Non-pigmented ciliary epithelial cell (primary cell): ENCODE measurements at places on chromosomes 1 and 21.

- no peak for DNase-seq
Measured at GRCh38 chr1:175419684-175420517, 227.3 kb upstream of the KIAA0040 start.

DNA sequence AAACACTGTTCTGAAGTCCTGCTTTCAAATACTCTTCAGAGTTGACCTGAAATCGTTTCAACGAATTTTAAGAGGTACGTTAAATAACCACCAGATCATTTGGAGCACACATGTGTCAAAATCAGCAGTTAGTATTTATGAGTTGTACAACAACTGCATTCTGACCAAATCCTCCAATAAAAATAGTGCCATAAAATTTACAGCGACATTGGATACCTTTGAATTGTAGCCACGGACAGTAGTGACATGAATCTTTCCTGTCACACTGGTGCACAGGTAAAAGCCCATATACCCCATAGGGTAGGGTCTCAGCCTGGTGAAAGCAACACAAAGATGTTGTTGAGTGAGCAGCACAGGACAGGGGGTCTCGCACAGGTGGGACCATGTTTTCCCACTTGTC is 121.5 kb downstream of the CLIC6 start:
- DNase-seq, result no peak

- DNase-seq, result no peak
Measured at GRCh38 chr1:150551784-150552127, 2.5 kb downstream of the ADAMTSL4 start.

- no peak for DNase-seq
Measured at GRCh38 chr21:34907461-34908418, 141.4 kb downstream of the RUNX1 start.

- no peak for DNase-seq
Measured at GRCh38 chr1:25217015-25217414, 15.3 kb downstream of the SYF2 start.

GRCh38 chr1:87093286-87093685 is 178.9 kb downstream of the HS2ST1 start:
- no peak for DNase-seq

- no peak for DNase-seq
Measured at GRCh38 chr1:225888898-225889601, at the start of gene LEFTY1. TSS of gene LEFTY1 (minus strand) at chr1:225889146. CDS start at chr1:225889066, 80 bp downstream.

DNA sequence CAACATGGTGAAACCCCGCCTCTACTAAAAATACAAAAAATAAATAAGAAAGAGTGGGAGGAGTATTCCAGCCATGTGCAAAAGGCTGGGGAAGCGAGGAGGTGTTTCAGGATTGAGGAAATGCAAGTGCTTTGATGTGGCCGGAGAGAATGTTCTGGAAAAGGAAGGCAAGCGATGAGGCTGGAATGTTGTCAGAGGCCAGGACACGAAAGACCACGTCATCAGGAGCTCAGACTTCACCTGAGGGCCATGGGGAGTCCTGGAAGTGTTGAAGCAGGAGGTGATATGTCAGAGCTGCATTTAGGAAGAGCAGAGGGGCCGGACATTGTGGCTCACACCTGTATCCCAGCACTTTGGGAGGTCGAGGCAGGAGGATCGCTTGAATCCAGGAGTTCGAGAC is 10.9 kb upstream of the THEMIS2 start:
- DNase-seq, result no peak

- no peak for DNase-seq
Measured at GRCh38 chr1:31764312-31765040, at the start of gene ADGRB2. TSS of gene ADGRB2 (minus strand) at chr1:31764340. CDS start at chr1:31757221, 7,119 bp downstream.

DNA sequence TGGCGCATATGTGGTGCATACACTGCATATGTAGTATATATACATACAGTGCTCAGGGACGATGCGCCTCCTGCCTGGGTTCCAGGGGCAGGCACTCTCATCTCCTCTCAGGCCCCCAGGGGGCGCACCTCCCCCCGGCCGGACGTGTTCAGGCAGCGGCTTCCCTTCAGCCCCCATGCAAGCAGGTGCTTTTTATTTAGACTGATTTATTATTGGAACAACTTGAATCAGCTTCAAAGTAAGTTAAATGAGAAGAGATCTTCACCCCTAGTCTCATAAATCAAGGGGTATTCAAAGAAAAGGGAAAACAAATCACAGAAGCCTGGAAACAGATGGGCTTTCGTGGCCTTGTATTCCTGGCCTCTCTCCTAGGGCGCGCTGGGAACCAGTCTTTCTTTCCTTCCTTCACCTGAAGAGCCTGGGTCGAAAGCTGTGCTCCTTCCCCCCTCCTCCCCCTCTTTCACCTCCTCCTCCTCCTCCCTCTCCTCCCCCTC is 64.6 kb downstream of the UBIAD1 start:
- no peak for DNase-seq

DNA sequence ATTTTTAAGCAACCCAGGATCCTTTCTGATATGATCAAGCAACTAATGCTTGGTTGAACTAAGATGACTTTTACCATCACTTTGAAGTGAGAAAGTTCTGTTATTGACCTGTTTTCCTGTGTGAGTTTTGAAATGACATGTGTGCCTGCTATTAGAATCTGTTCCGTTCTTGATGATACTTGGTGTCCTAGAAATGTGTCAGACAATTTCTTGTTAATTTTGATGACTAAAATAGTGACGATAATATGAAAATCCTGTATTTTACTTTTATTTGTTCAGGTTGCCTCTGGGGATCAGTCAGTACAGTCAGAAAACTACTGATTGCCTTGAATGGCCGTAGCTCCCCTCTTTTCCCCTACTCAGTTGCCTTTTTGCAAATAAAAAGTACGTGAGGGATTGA is 228.0 kb downstream of the RYR2 start:
- no peak for DNase-seq

DNA sequence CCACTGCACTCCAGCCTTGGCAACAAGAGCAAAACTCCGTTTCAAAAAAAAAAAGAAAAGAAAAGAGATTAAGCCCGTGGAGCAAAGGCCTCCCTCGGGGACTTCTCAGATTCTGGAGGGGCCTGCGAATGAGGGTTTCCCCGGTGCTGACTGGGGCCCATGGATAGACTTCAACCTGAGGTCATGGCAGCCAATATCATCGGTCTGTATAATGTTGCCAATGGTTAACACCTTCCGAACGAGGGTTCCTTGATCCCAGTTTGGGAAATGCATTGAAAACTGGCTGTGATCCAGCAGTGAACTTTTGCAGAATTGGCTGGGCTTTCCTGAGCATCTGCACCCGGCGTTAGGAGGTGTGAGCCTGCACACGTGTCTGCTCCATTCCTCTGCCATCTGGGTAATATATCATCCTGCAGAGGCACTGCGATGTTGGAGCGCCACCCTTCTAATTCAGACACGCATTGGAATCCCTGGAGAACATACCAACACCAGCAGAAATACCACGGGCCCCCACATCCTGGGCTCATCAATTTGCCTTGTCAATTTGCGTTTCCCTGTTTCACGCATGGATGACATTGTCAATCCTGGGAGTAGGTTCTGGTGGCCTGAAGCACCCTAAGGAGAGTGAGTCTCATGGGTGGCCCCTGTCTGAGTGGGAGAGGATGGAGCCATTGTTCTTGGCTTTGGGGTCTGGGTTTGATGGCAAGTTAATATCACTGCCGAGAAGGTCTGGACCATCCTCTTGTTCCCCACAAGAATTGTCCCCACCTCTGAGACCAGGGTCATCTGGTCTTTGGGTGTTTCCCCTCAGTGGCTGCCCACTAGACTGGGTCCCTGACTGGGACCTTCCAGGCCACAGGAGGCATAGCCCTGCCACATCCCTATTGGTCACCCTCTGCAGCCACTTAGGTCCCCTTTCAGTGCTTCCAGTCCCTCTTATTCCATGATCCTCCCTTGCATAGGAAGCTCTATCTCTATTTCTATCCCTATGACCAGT is 441.0 kb downstream of the PTPRU start:
- no peak for DNase-seq

GRCh38 chr1:217311766-217312165 is 319.1 kb downstream of the GPATCH2 start:
- no peak for DNase-seq

DNA sequence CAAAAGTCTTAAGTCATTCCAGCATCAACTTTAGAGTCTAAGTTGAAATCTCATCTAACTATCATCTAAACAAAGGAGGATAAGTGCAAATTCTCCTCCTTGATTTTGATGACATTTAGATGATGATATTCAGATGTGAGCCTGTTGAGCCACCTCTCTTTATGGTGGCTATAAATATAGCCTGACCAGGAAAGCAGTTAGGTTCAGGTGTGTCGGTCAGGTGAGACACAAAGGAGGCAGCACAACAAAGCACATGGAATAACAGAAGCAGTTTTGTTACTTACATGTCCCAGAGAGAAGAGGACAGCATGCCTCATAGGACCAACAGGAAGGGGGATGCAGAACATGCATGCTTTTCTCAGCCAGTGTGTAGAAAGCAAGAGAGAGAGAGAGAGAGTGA is 30.6 kb upstream of the PLA2G2A start:
- no peak for DNase-seq

DNA sequence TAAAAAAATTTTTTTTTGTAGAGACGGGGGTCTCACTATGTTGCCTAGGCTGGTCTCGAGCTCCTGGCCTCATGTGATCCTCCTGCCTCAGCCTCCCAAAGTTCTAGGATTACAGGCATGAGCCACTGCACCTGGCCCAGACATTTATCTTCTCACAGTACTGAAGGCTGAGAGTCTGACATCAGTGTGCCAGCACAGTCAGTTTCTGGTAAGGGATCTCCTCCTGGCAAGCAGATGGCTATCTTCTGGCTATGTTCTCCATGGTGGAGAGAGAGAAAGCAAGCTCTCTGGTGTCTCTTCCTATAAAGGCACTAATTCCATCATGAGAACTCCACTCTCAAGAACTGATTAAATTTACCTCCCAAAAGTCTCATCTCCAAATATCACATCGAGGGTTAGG is 57.8 kb upstream of the C1orf185 start:
- no peak for DNase-seq

DNA sequence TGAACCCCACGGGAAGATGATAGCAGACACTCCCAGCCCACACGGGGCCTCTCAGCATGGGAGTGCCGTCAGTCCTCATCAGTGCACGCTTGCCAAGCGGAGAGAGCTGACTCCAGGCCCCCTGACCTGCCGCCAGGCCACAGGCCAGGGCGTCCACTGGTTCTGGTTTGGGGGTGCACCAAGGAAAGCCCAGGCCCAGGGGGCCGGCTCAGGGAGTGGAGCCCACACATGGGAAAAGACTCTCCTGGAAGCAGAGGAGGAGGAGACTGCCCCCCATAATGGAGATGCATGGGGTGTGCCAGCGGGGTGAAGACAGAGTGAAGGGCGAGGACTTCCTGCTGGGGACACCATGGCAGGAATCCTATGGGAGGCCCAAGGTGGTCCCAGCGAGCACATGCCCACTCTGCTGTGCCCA is 6.4 kb downstream of the TRIM11 start:
- DNase-seq, result no peak

- no peak for DNase-seq
Measured at GRCh38 chr1:166865926-166866325, 10.1 kb downstream of the TADA1 start.

DNA sequence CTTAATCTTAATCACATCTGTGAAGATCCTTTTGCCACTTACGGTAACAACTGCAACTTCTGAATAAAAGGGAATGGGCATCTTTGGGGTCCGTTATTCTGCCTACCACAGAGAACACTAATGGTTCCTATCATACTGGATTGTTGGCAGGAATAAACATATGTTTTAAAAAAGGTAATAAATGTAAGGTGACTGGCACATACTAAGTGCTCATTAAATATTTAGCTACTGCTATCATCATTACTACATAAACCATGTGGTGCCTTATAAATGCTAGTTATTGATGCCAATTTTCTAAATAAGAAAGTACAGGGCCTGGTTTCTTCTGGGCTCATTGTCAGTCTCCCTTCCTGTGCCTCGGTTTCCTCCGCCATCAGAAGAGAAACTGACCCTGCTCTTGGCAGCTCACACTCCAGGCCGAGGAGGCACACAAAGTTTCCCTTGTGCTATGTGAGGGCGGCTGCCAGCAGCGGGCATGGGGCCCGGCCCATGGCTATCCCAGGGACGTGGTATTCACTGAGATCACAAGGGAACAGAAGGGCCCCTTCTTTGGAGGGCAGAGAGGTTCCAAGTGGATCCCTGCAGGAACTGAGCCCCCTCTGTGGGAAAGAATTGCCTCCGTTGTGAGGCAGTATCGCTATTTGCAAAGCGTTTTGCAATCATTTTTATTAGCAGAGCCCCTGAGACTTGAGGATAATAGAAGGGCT is 26.2 kb downstream of the NAV1 start:
- DNase-seq, result no peak

- no peak for DNase-seq
Measured at GRCh38 chr1:168806952-168807351, 77.9 kb upstream of the DPT start.

- no peak for DNase-seq
Measured at GRCh38 chr1:233097959-233098580, 147.7 kb downstream of the NTPCR start.

DNA sequence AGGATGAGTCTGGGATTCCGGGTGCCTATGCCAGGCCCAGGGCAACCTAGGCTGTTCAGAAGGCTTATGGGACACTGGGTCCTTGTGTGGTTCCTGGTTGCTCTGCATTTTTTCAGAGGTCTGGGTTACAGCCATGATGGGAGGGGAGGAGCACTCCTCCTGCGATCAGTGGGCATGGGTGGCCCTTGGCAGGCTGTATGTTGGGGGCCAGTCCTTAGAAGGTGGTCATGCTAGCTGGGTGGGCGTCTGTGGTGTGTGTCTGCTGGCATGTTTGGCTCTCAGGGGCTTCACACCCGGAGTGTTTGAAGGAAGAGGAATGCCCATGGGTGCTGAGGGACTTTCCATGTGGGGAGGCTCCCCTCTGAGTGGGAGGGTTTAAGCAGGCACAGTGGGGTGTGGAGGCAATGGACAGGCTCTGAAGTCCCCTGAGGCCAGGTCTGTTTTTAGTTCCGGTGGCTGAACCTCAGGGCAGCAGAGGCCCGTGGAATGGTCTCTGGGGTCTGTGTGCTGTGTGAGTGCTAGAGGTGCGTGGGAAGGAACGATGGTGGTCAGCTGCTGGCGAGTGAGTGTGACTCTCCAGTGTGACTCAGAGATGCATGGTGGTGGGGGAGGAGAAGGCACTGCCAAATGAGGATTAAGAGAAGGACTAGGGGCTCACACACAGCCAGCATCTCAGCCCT is 25.3 kb downstream of the CACNA1E start:
- DNase-seq, result no peak

- no peak for DNase-seq
Measured at GRCh38 chr1:3785045-3785444, 11.3 kb downstream of the LRRC47 start.

DNA sequence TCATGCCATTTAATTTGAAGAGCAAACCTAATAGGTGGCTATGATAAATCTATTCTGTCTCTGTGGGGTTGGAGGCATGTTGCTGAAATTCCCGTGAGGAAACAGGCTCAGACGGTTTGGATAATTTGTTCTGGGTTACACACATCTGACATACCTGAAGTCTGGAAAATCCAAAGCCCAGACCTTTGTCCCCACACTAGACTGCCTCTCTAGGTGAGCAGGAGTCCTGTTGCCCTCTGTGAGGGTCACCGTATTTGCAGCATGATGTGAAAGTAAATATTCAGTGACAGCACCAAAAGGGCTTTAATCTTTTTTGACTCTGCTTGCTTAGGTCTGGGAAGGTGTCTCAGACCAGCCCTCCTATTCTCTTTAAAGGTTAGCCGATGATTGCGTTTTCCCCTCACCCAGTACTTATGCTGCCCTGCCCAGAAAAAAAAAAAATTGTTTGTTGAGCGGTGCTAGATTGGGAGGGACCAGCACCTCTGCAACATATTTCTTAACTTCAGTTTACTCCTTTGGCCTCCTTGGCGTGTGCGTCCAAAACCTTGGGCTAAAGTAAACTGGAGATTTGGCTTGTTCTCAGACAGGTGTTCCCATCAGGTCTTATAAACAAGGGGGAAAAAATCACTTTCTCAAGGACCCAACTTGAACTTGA is 67.0 kb downstream of the CACHD1 start:
- no peak for DNase-seq

GRCh38 chr21:42125571-42126544 is 54.7 kb downstream of the UMODL1 start:
- no peak for DNase-seq
